ENCODE measurements at places on chromosomes 2 and 18. TPM values are rescaled to one million over a fixed set of nuclear protein-coding genes. Genes with fewer than 3 reads are reported as not detected.

SH3RF3 gene
- total RNA-seq = 0.45 TPM

GRCh38 chr2:27724191-27724590 lies 47.3 kb upstream of the MRPL33 start:
- no peak for DNase-seq

DNA sequence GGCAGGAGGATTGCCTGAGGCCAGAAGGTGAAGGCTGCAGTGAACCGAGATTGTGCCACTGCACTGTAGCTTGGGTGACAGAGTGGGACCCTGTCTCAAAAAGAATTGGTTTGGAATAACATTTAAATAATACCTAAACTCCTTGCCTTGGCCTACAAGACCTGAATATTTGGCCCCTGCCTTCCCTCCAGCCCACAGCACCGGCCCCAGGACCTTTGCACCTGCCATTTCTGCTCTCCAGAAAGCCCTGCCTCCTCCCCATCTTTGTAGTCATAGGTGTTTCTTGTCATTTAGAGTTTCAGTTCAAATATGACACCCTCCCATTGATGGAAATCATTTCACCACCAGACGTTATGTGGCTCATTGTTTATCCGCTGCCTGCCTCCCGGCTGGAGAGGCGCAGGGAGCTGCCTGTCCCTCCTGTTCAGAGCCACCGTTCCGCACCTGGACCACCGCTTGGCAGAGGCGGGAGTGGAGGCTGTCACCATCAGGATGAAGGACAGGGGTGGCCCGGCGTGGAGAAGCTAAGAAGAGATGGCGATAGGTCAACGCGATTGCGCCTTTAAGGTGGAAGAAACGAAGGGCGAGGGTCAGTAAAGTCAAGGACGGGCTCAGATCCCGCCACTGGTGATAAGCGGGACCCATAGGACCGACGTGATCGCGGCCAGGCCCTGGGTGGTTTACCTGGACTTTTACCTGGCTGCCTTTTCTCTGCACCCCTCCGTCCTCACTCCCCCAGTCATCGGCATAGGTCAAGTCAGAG lies 638 bp upstream of the LPIN1 start:
- DNase-seq = no peak

DNA sequence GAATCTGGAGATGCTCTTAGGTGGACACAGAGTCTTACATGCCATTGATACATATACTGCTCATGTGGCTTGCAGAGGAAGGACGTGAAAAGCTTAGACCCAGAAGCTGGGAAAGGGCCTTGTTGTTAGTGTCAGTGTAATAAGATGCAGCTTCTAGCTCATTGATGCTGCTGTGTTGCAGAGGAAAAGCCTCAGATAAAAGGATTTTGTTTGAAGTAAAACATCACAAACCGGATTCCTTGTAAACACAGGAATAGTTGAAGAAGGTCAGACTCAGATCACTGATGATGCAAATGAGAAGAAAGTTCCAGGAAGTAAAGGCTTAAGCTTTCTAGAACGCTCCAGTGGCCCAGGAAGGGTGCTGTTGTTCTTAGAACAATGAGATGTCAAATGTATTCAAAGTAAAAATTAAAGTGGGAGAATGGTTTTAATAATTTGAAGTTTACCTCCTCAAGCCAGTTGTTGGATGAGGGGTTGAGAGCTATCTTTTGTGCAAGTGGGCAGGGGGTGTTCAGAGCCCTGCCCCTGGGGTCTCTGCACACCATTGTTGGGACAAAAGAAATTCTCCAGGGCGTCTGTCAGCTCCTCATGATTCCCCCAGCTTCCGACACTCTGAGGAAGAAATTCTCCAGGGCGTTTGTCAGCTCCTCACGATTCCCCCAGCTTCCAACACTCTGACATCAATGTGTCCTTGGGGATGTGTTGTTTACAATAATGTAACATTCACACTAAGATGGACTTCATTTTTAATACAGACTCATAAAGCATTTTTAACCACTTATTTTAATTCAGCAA lies 61.3 kb upstream of the CHMP1B start:
- no peak for DNase-seq

DNA sequence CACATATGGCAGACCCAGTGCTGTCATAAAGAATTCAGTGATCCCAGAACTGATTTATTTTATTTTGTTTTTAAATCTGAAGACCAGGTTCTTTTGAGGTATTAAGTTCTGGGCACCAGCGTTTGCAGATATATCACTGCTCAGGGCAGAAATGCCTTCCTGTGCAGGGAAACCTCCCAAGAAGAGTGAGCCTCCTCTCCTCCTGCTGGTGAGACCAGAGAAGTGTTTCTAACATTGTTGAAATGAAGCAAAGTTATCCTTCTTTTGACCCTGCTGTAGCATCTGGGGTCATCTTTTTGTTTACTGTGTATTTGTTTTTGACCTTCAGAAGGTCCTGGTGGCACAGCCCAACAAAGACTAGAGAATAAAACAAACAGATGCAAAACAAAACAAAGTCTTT lies 94.0 kb downstream of the AQP4 start:
- no peak for DNase-seq

TSHZ1 gene
- 19.0 TPM for total RNA-seq

IL36G gene
- total RNA-seq = not detected

DNA sequence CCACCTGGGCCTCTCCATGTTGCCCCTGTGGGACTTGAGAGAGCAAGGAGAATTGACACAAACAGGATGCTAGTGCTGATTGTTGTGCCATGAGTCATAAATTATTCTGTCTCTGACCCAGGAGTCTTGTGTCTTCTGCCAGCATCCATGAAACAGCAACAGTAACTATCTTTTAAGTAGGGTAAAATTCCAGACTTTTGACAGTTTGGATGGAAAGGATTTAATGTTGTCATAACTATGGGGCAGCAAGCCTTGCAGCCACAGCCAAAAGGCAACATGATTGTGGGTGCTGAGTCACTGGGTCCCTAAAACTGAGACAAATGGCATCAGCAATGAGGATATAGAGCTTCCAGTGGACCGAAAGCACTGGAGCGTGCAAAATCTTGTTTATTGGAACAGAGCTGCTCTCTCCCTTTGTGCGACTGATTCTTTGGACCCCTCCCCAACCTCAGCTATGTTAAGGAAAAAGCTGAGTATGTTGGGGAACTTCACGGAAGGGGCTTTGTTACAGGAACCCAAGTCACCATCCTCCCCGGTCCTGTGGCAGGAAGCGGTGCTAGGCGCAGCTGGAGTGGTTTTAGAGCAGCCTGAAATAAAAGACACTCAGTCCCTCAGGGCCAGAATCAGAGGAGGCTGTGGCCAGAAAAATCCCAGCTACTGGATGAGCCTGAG lies 9.6 kb upstream of the ITPRIPL1 start:
- DNase-seq = peak; percentile 61

CYS1 gene
- total RNA-seq = 0.71 TPM

DNA sequence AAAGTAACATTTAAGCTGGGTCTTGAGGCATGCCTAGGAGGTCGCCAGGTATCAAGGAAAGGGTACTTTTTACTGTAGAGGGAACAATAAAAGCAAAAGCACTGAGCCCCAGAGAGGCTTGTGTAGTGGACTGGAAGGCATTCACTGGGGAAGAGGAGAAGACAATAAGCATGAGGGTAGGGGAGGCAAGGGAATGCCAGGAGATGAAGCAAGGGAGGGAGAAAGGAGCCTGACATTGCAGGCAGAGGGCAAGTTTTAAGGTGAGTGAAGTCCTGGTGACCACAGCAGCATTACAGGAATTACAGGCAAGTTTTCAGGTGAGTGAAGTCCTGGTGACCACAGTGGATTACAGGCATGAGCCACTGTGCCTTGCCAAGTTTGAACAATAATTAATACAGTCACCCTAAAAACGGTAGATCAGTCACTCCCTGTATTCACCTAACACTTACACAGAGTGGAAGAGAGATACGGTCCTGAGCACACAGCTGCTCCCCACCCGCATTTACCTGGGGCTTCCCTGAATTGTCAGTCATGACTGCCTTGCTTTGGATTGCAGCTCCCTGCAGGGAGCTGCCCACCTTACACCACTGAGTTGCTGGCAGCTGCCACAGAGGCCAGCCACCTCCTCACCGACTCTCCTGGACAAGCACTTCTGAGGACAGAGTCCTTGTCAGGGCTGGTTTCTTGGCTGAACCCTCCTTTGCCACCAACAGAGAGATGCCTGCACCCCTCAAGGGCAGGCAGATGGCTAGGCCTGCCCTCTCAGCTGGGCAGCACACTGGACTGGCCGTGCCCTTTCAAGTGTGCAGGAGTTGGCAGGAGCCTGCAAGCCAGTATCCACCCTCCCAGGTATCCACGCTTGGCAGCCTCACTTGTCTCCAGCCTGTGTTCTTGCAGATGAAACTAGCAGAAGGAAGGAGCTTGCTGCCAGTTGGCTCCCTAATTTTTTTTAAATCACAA lies 153.2 kb upstream of the MSH6 start:
- no peak for DNase-seq

DNA sequence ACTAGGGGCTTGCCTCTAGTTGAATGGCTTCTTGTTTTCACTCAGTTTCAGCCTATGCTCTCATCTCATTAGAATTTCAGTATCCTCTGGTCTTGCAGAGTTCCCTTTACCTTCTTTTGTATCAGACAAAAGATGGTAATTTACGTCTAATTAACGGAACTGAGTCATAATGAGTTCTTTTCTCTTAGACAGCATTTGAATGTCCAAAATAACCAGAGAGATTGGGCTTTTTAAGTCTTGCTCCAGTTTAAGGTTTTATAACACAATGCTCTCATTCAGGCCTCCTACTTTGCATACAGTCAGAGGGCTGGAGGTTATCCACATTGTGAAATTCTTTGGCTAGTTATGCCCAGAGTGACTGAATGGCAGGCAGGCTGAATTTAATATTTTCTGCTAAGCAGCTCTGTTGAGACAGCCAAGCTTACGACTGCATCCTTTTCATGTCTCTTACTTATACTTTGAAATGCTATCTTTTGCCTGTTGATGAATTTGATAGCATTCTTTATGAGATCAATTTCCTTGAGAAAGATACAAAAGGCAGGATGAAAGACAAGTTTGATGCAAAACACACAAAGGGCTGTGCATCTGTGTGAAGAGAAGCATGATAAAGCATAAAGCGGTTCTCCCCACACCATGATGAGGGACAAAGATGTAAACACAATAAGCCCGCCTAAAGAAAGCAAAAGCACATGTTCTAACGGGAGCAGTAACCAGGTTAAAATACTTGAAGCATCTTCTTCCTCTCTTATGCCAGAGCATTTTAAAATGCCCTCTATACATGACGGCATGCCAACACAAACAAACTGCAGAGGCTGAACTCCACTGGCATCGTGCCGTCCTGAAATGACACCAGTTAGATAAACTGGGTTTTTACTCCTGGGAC lies 90.0 kb downstream of the CDH2 start:
- no peak for DNase-seq

DNA sequence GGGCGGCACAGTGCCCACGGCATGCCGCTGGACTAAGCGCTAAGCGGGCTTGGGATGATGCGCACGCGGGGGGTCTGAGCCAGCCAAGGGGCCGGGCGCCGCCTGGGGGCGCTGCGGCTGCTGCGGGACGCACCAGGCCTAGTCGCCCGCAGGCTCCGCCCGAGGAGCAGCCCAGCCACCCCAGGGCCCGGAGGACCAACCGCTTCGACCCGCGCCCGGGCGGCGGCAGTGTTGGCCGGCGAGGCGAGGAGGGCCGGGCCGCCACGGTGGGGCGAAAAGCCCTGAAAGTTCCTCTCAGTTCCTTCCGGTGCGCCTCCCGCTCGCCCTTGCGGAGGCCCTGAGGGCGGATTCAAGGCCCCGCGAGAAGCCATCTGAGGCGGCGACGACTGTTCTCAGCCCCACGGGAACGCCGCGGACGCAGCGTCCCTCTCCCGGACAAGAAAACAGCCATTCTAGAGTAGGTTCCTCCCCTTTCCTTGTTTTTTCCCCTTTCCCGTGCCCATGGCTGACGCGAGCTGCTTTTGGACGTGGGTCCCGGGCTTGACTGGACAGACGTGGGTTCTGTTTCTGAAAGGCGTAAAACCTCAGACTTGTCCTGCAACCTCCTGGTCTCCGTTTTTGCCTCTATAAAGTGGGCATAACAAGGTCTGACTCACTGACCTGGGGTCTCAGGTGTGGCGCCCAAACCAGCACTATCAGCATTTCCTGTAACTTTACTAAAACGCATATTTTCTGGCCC lies at the start of gene ANKAR:
ANKAR (plus strand) TSS at position 297 of the 739 bp plus-strand sequence. CDS start 1,821 bp downstream, outside the sequence.
- peak; percentile 78 for DNase-seq

DNA sequence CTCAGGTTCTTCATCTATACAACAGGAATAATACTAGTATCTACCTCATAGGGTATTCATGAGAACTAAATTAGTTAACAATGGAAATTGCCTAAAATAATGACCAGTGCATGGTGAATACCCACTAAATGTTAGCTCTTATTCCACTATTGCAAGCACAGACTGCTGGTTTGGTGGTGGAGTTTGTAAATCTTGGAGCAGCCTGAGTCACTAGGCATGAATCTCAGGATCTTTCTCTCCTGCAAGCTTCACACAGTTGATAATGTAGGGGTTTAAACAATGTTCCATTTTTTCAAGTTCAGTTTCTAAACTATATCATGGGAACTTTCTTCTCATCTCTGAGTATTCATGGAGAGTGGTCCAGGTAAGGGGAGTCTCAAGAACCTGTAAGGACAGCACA lies 84.0 kb downstream of the OSR1 start:
- DNase-seq = no peak

RTP5 gene
- 0.13 TPM for total RNA-seq

DNA sequence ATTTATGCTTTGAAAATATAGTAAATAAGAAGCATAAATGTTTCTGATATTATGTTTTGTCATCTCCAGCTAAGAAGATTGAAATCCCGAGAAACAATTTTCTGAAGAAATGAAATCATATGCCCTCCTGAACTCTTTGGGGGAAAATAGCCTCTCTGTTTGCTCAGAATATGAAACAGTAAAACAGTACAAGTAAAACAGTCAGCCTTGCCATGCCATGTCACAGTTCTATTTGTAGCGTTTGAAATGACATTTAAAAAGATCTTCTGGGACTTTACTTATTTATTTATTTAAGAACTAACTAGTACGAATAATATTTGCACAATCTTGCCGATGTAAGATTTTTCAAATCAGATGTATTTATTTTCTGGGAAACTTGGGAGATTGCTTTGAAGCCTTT lies 98.0 kb downstream of the LNPK start:
- DNase-seq = no peak

- no peak for DNase-seq
These were observed 18.0 kb upstream of the KLHL23 start for GRCh38 chr2:169715379-169716237.

GRCh38 chr2:156396126-156396525 lies 40.1 kb upstream of the GPD2 start:
- no peak for DNase-seq

- no peak for DNase-seq
These were observed 83.5 kb upstream of the CCDC195 start for GRCh38 chr2:224799691-224800090.

AQP12A gene
- not detected for total RNA-seq

- DNase-seq = no peak
These were observed 114.7 kb upstream of the STON1 start for GRCh38 chr2:48414980-48415835.

PTGR3 gene
- 39.8 TPM for total RNA-seq

DYNAP gene
- total RNA-seq = not detected
